Fibroblast of skin of back (primary cell): ENCODE measurements at places on chromosomes 4 and X.
A peak's percentile ranks its signal among the peaks of the same experiment; 100 is the strongest.

- DNase-seq: no peak
Observed at GRCh38 chrX:114272096-114272686, 311.7 kb upstream of the HTR2C start.

DNA sequence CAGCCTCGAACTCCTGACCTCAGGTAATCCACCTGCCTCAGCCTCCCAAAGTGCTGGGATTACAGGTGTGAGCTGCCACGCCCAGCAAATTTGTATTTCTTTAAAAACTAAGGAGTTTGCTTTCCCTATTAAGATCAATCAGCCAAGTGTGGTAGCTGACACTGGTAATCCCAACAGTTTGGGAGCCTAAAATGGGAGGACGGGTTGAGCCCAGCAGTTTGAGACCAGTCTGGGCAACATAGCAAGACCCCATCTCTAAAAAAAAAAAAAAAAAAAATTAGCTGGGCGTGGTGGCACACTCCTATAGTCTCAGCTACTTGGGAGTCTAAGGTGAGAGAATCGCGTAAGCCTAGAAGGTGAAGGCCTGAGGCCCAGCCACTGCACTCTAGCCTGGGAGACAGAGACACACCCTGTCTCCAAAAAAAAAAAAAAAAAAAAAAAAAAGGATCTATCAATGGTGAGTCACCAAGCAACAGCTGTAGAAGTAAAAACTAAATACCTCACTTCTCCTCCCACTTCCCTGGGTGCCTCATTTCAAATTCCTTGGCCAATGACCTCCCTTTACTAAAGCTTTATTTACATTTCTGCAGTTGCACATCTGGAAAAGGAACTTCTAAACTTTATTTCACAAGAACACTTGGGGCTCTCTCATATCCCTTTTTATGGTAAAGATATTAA is 54.5 kb downstream of the LDB2 start:
- DNase-seq: peak; percentile 77

- no peak for DNase-seq
Observed at GRCh38 chr4:70181864-70182263, 13.7 kb upstream of the ODAM start.

DNA sequence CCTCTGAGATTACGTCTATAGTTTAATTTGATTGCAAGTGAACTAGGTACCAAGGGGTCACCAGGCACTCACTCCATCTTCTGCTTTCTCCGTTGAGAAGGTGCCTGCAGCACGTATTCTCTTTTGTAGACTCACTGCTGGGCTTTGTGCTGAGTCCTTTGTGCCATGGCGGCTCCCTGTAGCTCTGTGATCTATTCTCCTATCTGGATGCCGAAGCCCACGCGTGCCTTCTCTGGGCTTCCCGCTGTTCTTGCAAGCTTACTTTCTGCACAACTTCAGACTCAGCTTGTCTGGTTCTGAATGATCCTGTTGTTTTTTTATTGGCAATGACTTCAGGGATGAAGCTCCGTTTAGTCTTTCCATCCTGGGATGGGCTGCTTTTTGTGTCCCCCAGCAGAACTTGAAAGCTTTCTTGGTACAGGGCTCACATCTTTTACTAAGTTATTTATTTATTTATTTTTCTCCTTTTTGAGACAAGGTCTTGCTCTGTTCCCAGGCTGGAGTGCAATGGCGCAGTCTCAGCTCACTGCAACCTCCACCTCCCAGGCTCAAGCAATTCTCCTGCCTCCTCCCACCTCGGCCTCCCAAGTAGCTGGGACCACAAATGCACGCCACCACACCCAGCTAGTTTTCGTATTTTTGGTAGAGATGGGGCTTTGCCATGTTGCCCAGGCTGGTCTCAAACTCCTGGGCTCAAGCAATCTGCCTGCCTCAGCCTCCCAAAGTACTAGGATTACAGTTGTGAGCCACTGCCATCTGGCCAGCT is 100.9 kb upstream of the NKX1-1 start:
- DNase-seq: no peak

DNA sequence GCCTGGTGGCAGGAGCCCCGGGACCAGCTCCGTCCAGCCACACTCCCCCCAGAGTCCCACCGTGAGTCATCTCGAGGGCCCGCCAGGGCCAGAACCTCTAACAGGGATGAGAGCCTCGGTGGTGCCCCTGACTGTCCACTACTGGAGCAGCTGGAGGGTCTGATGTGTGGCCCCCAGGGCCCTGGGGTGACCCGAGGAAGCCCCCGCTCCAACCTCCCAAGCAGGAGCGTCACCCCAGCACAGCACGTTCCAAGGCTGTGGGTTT is 135.9 kb upstream of the NKX1-1 start:
- no peak for DNase-seq

- DNase-seq: peak; percentile 32
Observed at GRCh38 chr4:41146196-41146595, 68.1 kb downstream of the APBB2 start.

DNA sequence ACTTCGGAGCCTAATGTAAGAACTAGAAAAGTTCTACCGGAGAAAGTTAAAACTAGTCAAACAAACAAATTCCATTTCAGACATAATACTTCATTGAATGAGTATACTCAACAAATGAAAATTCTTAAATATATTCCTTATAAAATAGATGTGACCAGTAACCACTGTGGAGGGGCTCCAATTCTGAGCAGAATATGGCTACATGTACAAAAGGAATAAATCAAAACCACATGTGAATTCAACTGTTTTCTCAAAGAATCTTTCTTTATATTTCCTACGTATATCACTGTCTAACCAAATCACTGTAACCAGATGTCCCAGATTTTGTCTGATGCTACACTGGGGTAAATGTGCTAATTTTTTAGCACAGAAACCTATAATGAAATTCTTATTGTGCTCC is 49.0 kb downstream of the HTN1 start:
- no peak for DNase-seq

- DNase-seq: no peak
Observed at GRCh38 chr4:115275615-115276014, 162.2 kb upstream of the NDST4 start.

GRCh38 chrX:69121321-69122000 is 43.8 kb downstream of the PJA1 start:
- no peak for DNase-seq
